ENCODE measurements at places on chromosomes 3 and 15.

GRCh38 chr3:27643355-27643754, 78.8 kb downstream of the EOMES start:
- no peak for DNase-seq

DNA sequence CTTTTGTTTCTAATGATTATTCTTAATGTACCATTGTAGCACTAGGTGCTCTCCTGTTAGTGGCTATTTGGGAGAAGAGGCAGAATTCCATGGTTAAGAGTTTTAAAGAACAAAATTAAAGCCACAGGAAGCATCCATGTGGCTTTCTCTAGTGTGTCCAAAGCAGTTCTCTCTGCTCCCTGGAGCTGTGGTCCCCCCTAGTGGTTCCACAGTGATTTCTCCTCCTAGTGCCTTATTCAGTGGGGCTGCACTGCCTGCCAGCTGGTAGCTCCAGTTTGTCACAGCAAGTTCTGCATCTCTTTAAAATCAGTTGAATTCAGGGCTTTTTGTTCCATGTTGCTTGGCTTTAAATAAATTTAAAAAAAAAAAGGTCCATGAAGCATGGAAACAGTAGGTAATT, 39.6 kb upstream of the FAM98B start:
- DNase-seq = no peak

GRCh38 chr3:105853801-105854432, 14.9 kb downstream of the CBLB start:
- DNase-seq = no peak

- no peak for DNase-seq
Measured at GRCh38 chr15:101054116-101054515, 135.0 kb downstream of the LRRK1 start.

DNA sequence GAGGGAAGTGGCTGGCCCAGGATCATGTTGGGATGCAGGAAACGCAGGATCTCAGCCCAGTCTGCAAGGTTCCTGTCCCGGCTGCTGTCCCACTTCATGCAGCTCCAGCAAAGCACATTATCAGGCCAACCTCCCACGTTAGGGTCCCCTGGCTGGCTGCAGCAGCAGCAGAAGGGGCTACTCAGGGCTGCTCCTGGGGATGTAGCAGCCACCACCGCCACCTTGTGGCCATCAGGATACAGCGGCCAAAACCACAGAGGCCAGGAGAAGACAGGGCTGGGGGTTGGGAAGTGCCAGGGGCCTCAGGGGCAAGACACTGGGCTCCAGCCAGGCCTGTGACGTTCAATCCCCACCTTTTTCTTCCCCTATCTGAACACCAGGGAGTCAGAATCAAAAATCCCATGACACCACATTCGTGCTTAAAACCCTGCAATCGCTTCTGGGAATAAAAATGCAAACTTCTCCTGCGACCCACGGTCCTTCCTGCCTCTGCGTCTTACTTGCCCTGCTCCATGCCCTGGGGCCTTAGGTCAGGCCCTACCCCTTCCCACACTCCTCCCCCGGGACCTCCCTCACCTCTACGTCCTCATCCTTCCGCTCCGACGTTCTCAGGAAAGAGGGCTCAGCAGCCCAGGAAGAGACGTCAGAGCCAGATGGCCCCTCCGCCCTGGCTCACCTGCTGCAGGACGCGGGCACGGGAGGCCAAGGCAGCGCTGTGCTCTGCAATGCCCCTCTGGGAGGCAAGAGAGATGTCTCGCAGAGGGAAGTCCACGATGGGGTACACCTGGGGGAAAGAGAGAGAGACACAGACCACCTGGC, 21.5 kb downstream of the SSUH2 start:
- DNase-seq = no peak

GRCh38 chr3:141457624-141458236, 29.1 kb upstream of the RASA2 start:
- DNase-seq = no peak

DNA sequence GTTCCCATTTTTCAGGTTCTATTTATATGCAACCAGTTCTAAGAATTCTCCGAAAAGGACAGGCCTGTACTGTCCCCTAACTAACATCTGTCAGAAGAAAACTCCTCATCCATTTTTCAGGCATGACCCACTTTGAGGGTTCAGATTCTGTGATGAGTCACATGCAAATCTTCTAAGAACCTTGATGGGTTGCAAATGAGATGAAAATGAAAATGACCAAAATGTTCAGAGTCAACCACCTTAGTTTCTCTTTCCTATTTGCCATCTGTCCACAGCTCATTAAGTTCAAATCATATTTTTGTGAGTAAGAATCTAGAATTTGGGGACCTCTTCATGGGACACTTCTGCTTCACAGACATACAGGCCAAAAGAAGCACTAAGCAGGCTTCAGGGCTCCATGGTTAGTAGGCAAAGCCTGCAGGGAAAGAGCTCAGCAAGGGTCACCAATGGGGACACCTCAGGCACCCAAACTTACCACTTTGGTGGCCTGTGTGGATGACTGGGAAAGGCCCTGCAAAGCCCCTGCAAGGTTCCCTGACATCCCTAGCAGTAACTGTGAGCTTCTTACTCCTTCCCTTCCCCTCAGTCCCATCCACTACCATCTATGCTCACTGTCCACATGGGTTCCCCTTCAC, 122.0 kb downstream of the WDR76 start:
- no peak for DNase-seq

DNA sequence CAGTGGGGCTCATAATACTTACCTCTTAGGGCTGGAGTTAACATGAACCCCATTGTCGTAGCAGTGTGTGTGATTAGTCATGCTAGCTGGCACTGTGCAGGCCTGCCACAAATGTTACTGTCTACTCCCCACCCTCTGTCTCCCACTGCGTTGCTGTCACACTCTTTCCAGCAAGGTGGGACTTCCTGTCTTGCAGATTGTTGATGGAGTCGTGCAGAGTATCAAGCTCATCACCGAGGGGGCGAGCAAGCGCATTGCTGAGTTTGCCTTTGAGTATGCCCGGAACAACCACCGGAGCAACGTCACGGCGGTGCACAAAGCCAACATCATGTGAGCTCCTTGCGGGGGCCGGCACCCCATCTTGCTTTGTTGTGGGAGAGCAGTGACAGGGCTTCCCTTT, 12.9 kb downstream of the IDH3A start:
- DNase-seq = no peak

- DNase-seq = no peak
Measured at GRCh38 chr3:22244761-22245521, 493.9 kb upstream of the ZNF385D start.

DNA sequence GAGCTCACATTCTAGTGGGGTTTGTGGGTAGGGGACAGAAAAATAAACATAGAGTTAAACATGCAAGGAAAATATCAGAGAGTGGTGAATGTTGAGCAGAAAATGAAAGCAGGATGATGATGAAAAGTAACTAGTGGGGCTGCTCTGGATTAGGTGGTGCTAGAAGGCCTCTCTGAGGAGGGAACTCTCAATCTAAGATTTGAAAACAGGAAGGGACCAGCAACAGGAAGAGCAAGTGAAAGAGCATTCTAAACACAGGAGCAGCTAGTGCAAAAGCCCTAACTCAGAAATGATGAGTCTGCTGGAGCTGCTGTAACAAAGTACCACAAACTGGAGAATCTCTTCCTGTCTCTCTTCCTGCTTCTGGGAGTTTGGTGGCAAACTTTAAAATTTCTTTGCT, 468.6 kb upstream of the AGTR1 start:
- DNase-seq = no peak

DNA sequence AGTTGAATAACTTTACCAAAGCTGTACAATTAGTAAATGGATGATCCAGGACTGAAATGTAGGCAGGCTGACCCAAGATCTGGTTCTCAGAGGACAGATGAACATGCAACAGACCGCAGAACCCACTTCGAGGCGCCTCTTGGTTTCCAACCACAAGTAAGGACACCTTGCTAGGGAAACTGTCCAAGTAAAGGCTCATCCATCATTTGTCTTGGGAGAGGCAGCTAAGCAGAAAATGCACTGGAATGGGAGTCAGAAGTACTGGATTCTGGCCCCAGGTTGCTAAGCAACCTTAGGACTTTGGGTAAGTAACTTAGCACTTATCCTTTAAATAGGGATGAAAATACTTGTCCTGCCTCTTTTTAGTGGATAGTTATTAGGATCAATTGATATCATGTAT, 366.3 kb upstream of the LRRC3B start:
- DNase-seq = no peak

DNA sequence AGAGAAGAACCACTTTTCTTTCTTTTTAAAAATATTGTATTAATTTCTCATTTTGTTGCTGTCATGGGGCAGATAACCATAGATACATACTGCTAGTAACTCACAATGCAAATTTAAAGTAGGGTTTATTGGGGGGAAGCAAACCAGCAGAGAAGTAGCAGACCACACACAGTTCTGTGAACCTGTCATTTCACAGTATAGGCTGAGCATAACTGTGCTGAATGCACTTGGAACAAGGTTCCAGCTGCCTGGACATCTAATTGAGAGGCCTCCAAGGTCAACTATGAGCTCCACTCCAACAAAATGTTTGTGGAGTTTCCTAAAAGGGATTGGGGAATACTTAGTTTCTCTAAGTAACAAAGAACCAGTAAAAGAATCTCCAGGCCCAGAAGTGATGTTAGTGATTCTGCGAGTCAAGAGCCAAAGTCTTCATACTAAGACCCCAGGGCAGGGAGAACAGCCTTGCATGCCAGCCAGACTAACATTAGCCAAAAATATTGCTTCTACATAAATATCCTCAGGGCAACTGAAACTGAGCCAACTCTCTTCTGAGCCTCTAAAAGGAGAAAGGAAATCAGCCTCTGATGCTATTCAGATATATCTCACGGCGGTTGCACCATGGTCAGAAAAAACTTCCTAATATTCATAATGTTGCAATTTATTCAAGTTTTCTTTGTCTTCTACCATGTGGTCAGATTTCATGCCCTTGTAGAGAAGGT, 856.4 kb upstream of the ALCAM start:
- no peak for DNase-seq

DNA sequence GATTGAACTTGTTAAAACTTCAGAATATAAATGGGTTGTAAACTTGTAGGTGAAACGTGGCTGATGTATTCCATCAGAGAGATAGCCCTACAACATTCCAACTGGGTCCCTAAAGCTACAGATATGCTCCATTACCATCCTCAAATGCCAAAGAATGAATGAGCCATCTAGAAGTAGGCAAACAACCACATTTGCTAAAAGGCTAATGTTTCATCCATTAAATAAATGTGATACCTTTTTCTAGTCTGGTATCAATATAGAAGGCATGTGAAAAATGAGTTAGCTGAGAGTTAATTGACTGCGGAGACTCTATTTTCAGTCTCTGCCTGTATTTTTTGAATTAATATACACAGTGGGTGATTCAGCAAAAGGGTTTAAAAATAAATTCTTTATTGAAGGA, 203.8 kb downstream of the RBMS3 start:
- DNase-seq = no peak

DNA sequence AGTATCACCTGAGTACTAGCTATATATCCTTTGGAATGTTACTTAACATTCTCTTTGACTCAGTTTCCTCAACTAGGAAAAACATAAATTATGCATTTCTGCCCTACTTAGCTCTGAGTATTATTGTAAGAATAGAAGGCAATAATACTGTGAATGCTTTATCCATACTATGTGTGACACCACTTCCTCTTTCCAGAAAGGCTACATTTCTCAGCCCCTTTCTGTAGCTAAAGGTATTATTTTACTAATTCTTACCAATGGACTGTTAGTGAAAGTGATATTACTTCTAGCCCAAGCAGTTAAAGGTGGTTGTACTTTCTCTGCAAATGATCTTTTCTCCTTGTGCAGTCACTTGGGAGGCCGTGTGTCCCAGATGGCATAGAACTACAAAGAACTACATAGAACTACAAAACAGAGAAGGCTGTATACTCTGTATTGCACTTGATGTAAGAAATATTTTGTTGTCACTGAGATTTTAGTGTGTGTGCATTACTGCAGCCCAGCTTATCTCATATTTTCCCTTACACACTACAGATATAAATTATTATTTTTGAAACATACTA, 35.1 kb downstream of the MYH15 start:
- DNase-seq = no peak

DNA sequence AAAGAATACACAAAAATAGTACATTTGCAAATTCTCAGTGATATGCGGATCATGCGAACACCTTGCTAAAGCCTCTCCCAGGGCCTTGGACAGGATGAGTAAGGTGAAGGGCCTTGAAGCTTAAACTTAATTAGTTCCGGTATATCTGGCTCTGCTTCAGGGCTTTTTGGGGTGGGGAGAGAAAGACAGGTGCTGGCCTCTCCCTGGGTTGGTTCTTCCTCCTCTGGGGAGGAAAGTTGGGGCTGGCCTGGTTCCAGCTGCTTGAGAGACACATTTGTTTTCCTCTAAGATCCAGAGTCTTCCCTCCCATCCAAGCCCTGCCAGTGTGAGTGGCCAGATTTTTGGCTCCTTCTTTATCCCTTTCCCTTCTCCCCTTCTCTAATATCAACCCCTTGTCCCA, 64.7 kb upstream of the EPHB3 start:
- no peak for DNase-seq

DNA sequence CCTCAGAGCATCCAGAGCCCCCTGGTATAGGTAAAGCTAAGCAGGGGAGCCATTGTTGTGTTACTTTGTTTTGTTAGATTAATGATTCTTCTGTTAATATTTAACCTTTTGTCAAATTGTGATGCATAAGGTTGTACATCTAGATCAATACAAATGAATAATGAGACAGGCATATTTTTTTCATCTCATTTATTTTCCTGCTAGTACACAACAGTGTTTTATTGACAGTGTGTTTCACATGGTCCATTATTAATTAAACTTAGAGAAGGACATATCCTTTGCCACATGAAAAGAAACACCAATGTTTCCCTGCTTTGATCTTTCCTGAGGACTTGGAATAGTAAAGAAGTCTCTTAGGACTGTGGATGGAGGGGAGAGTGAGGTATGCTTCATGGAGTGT, 543.6 kb upstream of the CFAP20DC start:
- DNase-seq = no peak

GRCh38 chr3:189309400-189309975, 137.7 kb downstream of the TPRG1 start:
- no peak for DNase-seq
